ENCODE measurements at places on chromosomes 5 and 9.
A peak's percentile ranks its signal among the peaks of the same experiment; 100 is the strongest.

- no peak overlapping the region for H3K27ac ChIP-seq
- DNase-seq = no peak
- no peak overlapping the region for H3K4me3 ChIP-seq
- no peaks in the 10 kb centered on the region for H3K27me3 ChIP-seq
Measured at GRCh38 chr9:5817862-5818261, 15.1 kb downstream of the ERMP1 start.

- no peak overlapping the region for H3K4me3 ChIP-seq
- H3K36me3 ChIP-seq = peaks cover 14% of the 10 kb centered on the region
- no peaks in the 10 kb centered on the region for H3K4me1 ChIP-seq
- no peak overlapping the region for H3K27ac ChIP-seq
Measured at GRCh38 chr5:131545845-131546244, 89.2 kb downstream of the RAPGEF6 start.

DNA sequence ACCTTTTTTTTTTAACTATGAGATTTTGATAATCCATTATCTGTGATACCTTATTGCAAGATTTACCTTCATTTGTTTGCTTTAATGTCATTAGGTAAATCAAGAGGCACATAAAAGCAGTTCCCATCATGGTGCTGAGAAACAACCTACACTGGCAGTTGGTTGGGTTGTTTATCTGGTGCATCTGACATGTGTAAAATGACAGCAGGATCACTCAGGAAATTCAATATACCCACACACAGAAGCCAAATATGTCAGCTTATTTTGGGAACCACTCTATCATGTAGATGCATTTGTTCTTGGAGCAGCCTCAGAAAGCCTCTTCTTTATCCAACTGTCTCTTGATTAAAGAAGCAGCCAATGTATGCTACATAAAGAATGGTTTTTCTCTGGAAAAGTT is 7.8 kb upstream of the CCDC192 start:
- DNase-seq = no peak
- no peaks in the 10 kb centered on the region for H3K4me1 ChIP-seq
- H3K27ac ChIP-seq = no peak overlapping the region
- no peak overlapping the region for H3K4me3 ChIP-seq
- no peaks in the 10 kb centered on the region for H3K27me3 ChIP-seq
- no peaks in the 10 kb centered on the region for H3K36me3 ChIP-seq

GRCh38 chr9:90870621-90871326 is 69.2 kb downstream of the SYK start:
- no peaks in the 10 kb centered on the region for H3K4me1 ChIP-seq
- H3K4me3 ChIP-seq = no peak overlapping the region
- H3K36me3 ChIP-seq = no peaks in the 10 kb centered on the region
- H3K27ac ChIP-seq = no peak overlapping the region
- DNase-seq = no peak
- peaks cover 3% of the 10 kb centered on the region for H3K27me3 ChIP-seq

GRCh38 chr5:141969783-141970771 is 1.2 kb downstream of the RNF14 start:
- H3K4me1 ChIP-seq = peaks cover 27% of the 10 kb centered on the region
- peak overlapping the region; percentile 86 for H3K27ac ChIP-seq

- DNase-seq = no peak
- H3K4me1 ChIP-seq = peaks cover 5% of the 10 kb centered on the region
- no peaks in the 10 kb centered on the region for H3K27me3 ChIP-seq
- H3K36me3 ChIP-seq = no peaks in the 10 kb centered on the region
- H3K27ac ChIP-seq = no peak overlapping the region
Measured at GRCh38 chr9:101536938-101537337, 3.3 kb downstream of the RNF20 start.

DNA sequence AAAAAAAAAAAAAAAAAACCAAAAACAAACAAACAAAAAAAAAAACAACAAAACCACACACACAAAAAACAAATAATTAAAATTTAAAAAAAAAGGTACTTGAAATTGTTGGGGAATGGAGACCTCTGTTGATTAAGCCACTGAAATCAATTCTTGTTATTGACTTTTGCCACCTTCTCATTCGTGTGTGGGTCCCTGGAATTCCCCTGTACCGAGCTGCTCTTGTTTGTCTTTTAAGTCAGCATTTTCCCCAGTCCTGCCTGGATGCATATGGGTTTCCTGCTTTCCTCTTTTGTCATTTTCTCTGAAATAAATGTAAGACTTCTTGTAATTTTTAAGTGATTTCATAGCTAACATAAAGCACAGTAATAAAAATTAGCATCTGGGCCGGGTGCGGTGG is 45.5 kb downstream of the GPBP1 start:
- H3K36me3 ChIP-seq = peaks cover 53% of the 10 kb centered on the region
- peaks cover 15% of the 10 kb centered on the region for H3K4me1 ChIP-seq
- no peaks in the 10 kb centered on the region for H3K27me3 ChIP-seq
- no peak for DNase-seq

DNA sequence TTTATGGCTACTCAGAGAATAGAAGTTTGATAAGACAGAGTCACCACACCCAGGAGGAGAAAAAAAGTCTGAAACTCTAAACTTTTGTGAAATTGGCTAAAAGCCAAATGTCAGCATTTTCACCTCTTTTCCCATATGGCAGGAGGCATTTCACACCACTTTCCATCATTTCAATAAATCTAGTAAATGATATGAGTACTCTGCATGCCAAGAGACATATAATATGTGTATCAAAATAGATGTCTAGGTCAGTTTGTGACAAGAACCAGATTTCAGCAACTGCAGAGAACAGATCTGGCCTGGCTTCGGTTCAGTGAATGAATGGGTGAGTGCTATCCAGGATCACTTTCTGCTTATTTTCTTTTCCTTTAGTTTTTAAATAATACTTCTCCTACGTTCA is 470.8 kb downstream of the ENC1 start:
- H3K4me3 ChIP-seq = no peak overlapping the region
- no peak for DNase-seq
- H3K4me1 ChIP-seq = no peaks in the 10 kb centered on the region
- H3K36me3 ChIP-seq = no peaks in the 10 kb centered on the region
- H3K27ac ChIP-seq = no peak overlapping the region
- no peaks in the 10 kb centered on the region for H3K27me3 ChIP-seq

DNA sequence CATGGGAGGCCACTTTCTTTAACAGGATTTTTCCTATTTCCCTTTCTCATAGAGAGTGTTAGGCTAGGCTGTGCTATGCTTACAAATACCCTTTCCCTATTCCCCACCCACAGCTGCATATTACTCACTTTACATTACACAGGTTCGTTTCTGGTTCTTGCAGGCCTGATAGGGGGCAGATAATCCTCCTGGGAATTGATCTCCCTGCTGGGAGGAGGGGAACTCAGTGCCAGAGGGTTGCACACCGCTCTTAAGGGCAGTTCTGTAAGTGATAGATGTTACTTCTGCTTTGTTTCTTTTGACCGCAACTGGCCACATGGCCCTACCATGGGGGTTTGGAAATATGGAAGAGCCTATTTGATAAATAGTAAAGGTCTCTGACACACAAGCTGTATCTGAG is 54.0 kb upstream of the NTRK2 start:
- H3K4me3 ChIP-seq = no peak overlapping the region
- H3K27me3 ChIP-seq = no peaks in the 10 kb centered on the region
- no peaks in the 10 kb centered on the region for H3K4me1 ChIP-seq
- H3K27ac ChIP-seq = no peak overlapping the region

DNA sequence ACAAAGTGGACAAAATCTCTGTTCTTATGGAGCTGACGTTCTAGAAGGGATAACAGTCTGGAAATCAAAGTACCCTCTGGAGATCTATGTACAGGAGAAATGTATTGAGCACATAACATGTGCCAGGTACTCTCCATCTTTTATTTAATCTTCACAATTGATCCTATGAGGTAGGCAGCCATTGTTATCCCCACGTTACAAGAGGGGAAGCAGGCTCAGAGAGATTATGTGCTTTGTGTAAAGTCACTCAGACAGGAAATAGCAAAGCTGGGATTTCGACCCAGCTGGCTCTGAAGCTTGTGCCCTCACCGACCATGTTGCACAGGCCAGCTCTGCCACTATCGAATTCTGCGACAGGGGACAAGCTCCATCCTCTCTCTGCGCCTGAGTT is 21.5 kb downstream of the PDGFRB start:
- H3K36me3 ChIP-seq = no peaks in the 10 kb centered on the region
- H3K4me1 ChIP-seq = peaks cover 74% of the 10 kb centered on the region
- H3K27me3 ChIP-seq = no peaks in the 10 kb centered on the region
- no peak overlapping the region for H3K27ac ChIP-seq
- no peak overlapping the region for H3K4me3 ChIP-seq
- no peak for DNase-seq

- H3K4me3 ChIP-seq = no peak overlapping the region
- H3K27me3 ChIP-seq = no peaks in the 10 kb centered on the region
- DNase-seq = no peak
- no peaks in the 10 kb centered on the region for H3K36me3 ChIP-seq
Measured at GRCh38 chr5:13359344-13359743, 585.1 kb downstream of the DNAH5 start.

DNA sequence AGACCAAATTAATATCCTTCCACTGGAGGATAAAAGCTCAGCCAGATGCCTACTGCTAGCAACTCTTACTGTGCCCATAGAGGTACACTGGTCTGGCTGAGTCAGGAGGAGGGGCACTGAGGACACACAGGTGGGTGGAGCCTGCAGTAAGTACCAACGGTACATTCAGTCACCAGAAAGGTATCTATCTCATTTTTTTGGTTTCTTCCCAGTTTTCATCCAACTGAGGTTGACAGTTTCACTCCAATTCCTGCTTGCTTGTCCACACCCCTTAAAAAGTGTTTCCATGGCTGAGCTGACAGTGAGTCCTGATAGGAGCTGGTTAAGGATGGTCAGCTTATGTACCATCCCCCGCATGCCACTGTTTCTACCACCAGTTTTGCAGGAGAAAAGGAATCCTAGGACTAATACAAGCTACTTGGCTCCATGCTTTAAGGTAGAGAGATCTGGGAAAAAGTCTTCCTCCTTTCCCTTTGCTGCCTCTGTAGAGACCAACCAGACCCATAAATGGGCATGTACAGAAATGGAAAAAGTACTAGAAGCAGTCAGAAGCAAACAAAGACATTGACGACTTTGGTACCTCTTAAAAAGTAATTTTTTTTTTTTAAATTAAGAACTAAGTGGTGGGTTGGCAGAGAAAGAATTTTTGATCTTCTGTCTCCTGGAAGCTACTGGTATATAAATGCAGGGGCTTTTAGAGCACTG is 3.2 kb downstream of the ELL2 start:
- H3K27me3 ChIP-seq = no peaks in the 10 kb centered on the region
- no peak overlapping the region for H3K27ac ChIP-seq
- no peaks in the 10 kb centered on the region for H3K36me3 ChIP-seq
- H3K4me3 ChIP-seq = no peak overlapping the region

DNA sequence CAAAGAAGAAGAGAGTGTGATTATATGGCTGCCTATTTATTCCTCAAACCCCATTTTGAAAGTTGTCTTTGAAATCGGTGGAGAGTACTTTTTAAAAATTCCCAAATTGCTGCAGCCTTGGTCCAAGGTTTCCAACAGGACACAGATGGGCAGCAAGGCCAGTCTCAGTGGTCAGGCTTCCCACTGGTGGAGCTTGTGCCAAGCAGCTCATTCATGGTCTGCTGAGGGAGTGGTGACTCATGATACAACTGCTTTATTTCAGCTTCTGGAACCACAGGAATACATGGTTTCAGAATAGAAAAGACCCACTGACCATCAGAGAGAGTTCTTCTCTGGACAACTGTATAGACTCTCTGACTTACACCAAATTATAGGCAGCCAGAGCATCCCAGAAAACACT is 673.1 kb upstream of the KLF4 start:
- no peaks in the 10 kb centered on the region for H3K27me3 ChIP-seq
- H3K36me3 ChIP-seq = no peaks in the 10 kb centered on the region
- DNase-seq = no peak
- H3K4me3 ChIP-seq = no peak overlapping the region
- no peak overlapping the region for H3K27ac ChIP-seq
- no peaks in the 10 kb centered on the region for H3K4me1 ChIP-seq

DNA sequence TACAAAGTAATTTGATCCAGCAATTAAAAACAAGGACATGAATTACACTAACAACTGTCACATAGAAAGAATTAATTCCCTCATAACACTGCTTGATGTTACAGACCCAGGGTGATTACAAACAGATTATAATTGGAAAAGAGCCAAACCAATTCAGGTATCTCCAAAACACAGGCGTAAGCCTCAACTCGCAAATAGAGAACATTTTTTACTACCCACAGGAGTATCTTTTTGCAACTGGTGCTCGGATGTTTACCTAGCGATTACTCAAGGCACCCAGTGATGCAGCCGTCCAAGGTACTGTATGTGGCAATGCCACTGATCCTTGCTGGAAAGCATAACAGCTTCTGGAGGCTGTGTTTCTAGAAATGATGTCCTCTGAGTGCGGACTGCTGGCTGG is 386.1 kb upstream of the KIF2A start:
- H3K36me3 ChIP-seq = no peaks in the 10 kb centered on the region
- DNase-seq = no peak
- H3K4me1 ChIP-seq = no peaks in the 10 kb centered on the region
- peaks cover 17% of the 10 kb centered on the region for H3K27me3 ChIP-seq
- H3K4me3 ChIP-seq = no peak overlapping the region
- no peak overlapping the region for H3K27ac ChIP-seq

DNA sequence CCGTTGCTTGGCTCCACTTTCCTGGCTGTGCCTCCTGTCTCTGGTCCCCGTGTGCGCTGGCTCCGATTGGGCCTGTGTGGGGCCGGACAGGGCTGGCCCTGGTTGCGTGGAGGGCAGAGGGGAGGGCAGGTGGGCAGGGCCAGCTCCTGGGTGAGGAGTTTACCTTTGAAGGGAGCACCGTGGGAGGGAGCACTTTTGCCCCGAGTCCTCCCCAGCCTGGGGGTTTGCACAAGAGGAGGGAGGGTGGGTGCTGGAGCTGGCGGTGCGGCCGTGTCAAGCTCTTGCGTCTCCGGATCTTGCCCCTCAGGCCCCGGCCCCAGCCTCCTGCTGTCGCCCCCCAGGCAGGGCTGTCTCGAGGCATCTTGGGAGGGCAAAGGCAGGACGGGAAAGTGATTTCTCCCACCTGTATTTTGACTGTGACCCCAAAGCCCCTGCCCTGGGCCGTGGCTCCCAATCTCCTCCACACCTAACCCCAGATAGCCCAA is 48.3 kb upstream of the EXOC3 start:
- H3K4me1 ChIP-seq = peaks cover 6% of the 10 kb centered on the region
- no peaks in the 10 kb centered on the region for H3K27me3 ChIP-seq
- no peaks in the 10 kb centered on the region for H3K36me3 ChIP-seq
- H3K4me3 ChIP-seq = no peak overlapping the region
- no peak for DNase-seq

GRCh38 chr5:149679876-149680809 is 50.0 kb upstream of the PPARGC1B start:
- H3K36me3 ChIP-seq = no peaks in the 10 kb centered on the region
- H3K4me3 ChIP-seq = no peak overlapping the region
- H3K4me1 ChIP-seq = peaks cover 56% of the 10 kb centered on the region
- H3K27ac ChIP-seq = peak overlapping the region; percentile 71
- peak; percentile 46 for DNase-seq

- no peaks in the 10 kb centered on the region for H3K36me3 ChIP-seq
- H3K4me1 ChIP-seq = peaks cover 14% of the 10 kb centered on the region
- no peak overlapping the region for H3K4me3 ChIP-seq
- H3K27ac ChIP-seq = no peak overlapping the region
- no peak for DNase-seq
Measured at GRCh38 chr9:132381966-132382541, 24.6 kb downstream of the TTF1 start.

- no peak overlapping the region for H3K27ac ChIP-seq
- no peak for DNase-seq
- H3K4me3 ChIP-seq = no peak overlapping the region
- H3K27me3 ChIP-seq = no peaks in the 10 kb centered on the region
- H3K36me3 ChIP-seq = no peaks in the 10 kb centered on the region
Measured at GRCh38 chr9:81237565-81238231, 451.6 kb downstream of the TLE1 start.

- H3K36me3 ChIP-seq = peaks cover 4% of the 10 kb centered on the region
- no peak for DNase-seq
Measured at GRCh38 chr9:129103595-129103965, 7.0 kb downstream of the CRAT start.

Measured in heart right ventricle (tissue), 16 donors.